ENCODE measurements at places on chromosomes 1 and 21.

- no peak for DNase-seq
These were observed 1146.7 kb upstream of the PRMT6 start for GRCh38 chr1:105909811-105910210.

GRCh38 chr1:8951231-8951630 is 5.6 kb downstream of the CA6 start:
- no peak for DNase-seq

- no peak for DNase-seq
These were observed 177.7 kb downstream of the KIF26B start for GRCh38 chr1:245332513-245332912.

- DNase-seq = no peak
These were observed 176.4 kb upstream of the KAZN start for GRCh38 chr1:14421977-14422609.

GRCh38 chr1:84936116-84936810 is 43.3 kb upstream of the LPAR3 start:
- no peak for DNase-seq

GRCh38 chr1:230421481-230421880 is 4.7 kb downstream of the PGBD5 start:
- DNase-seq = no peak

DNA sequence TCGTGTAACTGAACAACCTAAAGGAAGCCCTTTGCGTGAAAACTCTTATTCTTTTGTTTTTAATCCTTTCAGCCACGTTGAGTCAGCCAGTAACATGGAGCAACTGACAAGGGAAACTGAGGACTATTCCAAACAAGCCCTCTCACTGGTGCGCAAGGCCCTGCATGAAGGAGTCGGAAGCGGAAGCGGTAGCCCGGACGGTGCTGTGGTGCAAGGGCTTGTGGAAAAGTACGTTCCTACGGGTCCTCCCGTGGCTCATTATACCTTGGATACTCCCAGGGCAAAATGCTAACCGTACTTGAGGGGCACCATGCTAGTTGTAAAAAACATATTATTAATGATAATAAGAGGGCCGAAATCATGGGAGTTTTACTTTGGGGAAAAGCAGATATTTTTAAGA is 49.4 kb downstream of the LAMC2 start:
- DNase-seq = no peak

GRCh38 chr1:211908453-211908852 is 77.9 kb upstream of the LPGAT1 start:
- no peak for DNase-seq

- no peak for DNase-seq
These were observed 61.3 kb downstream of the SLC66A1 start for GRCh38 chr1:19373211-19374082.

Measured in esophagus squamous epithelium (tissue), 5 donors.